ENCODE measurements at places on chromosomes 2 and 18.

DNA sequence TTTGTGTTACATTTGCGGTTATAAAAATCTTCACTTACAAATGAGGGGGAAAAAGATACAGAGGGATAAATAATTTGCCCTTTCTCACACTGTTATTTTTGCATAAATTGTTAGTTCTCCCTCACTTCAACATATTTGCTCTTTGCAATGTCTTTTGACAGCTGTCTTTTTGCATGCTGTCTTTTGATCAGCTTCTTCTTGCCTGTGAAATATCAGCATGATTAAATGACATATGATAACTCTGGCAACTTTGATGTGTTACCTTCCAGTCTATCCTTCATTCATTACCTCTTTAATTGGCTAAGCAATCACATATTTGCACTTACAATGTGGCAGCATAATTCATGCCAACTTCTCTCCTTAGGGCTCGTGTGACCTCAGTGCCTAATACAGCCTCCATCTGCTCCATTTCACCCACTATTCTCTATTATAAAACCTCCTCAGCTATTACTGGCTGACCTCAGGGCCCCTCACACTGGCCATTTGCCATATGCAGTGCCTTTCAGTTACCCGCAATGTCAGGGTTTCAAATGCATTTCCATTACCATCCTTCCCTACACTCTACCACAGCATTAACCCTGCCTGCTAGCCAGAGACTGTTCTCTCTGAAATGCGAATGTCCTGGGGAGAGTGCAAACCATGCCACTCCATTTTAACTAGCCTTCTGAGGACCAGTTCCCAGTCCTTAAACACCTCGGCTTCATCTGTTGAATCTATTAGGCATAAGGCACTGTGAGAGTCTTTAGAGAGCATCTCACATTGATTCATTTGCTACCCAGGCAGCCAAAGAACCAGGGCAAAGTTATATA lies 1056.6 kb upstream of the CHAC2 start:
- no peak for DNase-seq

GRCh38 chr18:45322343-45322742 lies 292.9 kb upstream of the SLC14A2 start:
- DNase-seq, result no peak

- peak; percentile 39 for DNase-seq
Measured at GRCh38 chr2:101238930-101239759, 13.5 kb upstream of the CNOT11 start.

- DNase-seq, result no peak
Measured at GRCh38 chr18:57122936-57123510, 23.9 kb upstream of the BOD1L2 start.

GRCh38 chr2:170265321-170265720 lies 87.4 kb downstream of the MYO3B start:
- DNase-seq, result no peak

- DNase-seq, result no peak
Measured at GRCh38 chr2:188949046-188949818, 24.9 kb upstream of the COL3A1 start.

DNA sequence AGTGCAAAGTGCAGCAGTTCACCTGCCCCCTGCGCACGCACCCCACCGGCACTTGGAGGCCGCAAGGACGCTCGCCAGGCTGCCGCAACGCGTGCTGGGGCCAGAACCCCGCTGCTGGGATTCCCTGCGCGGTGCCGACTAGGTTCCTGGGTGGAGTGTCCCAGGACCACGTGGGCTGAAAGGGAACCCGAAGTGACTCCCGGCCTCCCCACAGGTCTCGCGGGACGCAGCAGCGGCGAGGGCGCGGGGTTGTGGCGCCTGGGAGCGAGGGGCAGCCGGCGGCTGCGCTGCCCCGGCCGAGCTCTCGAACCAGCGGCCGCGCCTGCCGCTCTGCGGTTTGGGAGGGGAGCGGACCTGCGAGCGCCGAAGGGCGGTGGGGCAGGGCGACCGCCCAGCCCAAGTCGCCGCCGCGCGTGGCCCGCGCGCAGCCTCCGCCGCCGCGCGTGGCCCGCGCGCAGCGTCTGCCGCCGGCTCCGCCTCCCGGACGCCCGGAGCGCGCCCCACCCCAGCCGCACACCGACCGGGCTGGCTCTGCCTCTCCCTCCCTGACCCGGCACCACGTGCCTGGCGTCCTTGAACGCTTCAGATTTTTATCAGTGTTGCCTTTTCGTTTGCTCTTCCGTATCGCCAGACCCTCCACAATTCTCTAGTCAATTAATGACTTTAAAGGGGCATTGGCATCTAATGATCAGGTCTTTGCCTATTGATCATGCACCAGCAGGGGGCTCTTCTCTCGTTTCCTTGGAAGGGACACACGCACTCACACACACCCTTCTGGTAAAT lies at the start of gene FTCDNL1:
FTCDNL1 (minus strand) TSS at position 475 of the 783 bp plus-strand sequence. CDS start 2,230 bp downstream, outside the sequence.
- peak; percentile 15 for DNase-seq

GRCh38 chr2:83633423-83633822 lies 825.7 kb downstream of the SUCLG1 start:
- DNase-seq, result no peak

- DNase-seq, result no peak
Measured at GRCh38 chr18:25365242-25365641, 13.3 kb upstream of the ZNF521 start.

DNA sequence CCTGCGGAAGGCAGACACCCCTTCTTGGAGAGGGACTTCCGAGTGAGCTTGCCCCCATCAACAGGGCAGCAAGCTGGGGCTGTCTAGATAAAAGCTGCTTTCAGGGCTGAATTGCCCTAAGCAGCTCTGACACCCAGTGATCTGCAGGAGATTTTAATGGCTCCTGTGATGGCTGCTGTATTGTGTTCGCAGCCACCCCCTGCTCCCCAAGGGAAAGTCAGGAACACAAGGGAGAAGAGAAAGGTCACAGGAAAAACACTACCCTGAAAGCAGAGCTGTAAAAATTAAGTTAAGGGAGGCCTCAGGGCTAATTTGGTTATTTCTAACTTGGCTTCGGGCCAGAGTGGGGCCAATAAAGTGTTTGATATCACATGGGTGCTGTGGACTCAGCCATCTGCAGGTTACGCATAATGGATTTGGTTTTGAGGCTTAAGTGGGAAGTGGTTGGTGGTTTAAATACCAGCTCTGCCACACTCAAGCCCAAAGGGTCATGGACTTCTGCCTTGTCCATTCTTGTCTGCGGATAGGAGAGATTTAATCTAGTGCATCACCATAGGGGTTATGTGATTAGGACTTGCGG lies 147.6 kb downstream of the CLIP4 start:
- DNase-seq, result no peak

- no peak for DNase-seq
Measured at GRCh38 chr18:57744211-57744694, 58.9 kb downstream of the ATP8B1 start.

Data from left renal pelvis (tissue), 4 donors.